ENCODE measurements at places on chromosomes 7 and 10. TPM values are rescaled to one million over a fixed set of nuclear protein-coding genes. Genes with fewer than 3 reads are reported as not detected.

Gene AGR3
- not detected for total RNA-seq

Gene CHST15
- 75.1 TPM for total RNA-seq

Gene FAM237B
- not detected for total RNA-seq

Gene RNF133
- 3.1 TPM for total RNA-seq

Gene COBL
- total RNA-seq, result 14.6 TPM

Gene TDRD1
- total RNA-seq, result 0.22 TPM

Gene IFIT1B
- not detected for total RNA-seq

Gene SCART1
- total RNA-seq, result 3.1 TPM

Gene PTN
- 6.1 TPM for total RNA-seq

Gene PDK4
- 37.9 TPM for total RNA-seq

GRCh38 chr7:90655566-90655965, 59.4 kb downstream of the CDK14 start:
- peaks cover 1% of the 10 kb centered on the region for H3K4me1 ChIP-seq
- no peak overlapping the region for H3K4me3 ChIP-seq
- H3K36me3 ChIP-seq, result no peaks in the 10 kb centered on the region
- no peak overlapping the region for H3K27ac ChIP-seq
- no peak for DNase-seq

- H3K36me3 ChIP-seq, result no peaks in the 10 kb centered on the region
- no peak overlapping the region for H3K27ac ChIP-seq
- H3K27me3 ChIP-seq, result no peaks in the 10 kb centered on the region
These were observed 68.3 kb downstream of the HIPK2 start for GRCh38 chr7:139709485-139709884.

GRCh38 chr10:98255146-98255877, 12.7 kb downstream of the LOXL4 start:
- peak overlapping the region; percentile 54 for H3K27ac ChIP-seq
- H3K4me1 ChIP-seq, result peaks cover 27% of the 10 kb centered on the region
- H3K4me3 ChIP-seq, result no peak overlapping the region

GRCh38 chr10:24432478-24433416, 223.8 kb downstream of the KIAA1217 start:
- H3K4me3 ChIP-seq, result no peak overlapping the region
- H3K4me1 ChIP-seq, result peaks cover 12% of the 10 kb centered on the region
- no peaks in the 10 kb centered on the region for H3K27me3 ChIP-seq
- H3K27ac ChIP-seq, result peak overlapping the region; percentile 72

- no peaks in the 10 kb centered on the region for H3K4me1 ChIP-seq
- no peaks in the 10 kb centered on the region for H3K36me3 ChIP-seq
- no peak overlapping the region for H3K27ac ChIP-seq
These were observed 4.4 kb downstream of the RASGEF1A start for GRCh38 chr10:43262397-43262901.

- no peak for DNase-seq
- no peak overlapping the region for H3K4me3 ChIP-seq
- H3K4me1 ChIP-seq, result peaks cover 44% of the 10 kb centered on the region
- no peaks in the 10 kb centered on the region for H3K27me3 ChIP-seq
- H3K36me3 ChIP-seq, result peaks cover 1% of the 10 kb centered on the region
These were observed 23.7 kb downstream of the ZNF775 start for GRCh38 chr7:150402671-150403321.

DNA sequence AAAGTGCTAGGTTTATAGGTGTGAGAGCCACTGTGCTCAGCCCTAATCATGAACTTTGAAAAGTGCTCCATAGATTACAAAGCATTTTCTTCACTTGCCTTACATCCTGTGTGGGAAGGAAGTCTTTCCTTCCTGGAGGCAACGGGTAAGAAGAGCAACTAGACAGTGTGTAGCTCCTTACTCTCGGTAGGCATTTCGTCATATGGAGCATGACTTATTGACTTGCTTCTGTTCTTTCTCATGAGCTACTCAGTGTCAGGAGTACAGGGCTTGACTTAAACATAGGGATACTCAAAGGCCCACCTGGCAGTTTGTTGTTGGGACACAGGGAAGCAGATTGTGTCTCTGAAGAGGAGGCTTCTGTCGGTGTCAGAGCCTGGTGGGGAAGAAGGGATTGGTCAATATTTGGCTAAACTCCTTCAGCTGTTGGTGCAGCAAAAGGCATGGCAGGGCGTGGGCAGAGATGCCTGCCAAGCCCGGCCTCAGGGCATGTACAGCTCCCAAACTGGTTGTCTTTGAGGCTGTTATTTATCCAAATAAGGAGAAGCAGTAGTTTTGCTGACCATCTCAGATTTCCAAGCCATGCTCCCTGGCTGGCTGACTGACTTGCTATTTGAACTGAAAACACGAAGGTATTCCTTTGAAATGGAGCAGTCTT, 248.9 kb downstream of the KIAA1217 start:
- no peak overlapping the region for H3K4me3 ChIP-seq
- no peaks in the 10 kb centered on the region for H3K36me3 ChIP-seq
- H3K27me3 ChIP-seq, result no peaks in the 10 kb centered on the region

- H3K36me3 ChIP-seq, result no peaks in the 10 kb centered on the region
- peaks cover 26% of the 10 kb centered on the region for H3K4me1 ChIP-seq
- H3K27me3 ChIP-seq, result no peaks in the 10 kb centered on the region
- no peak for DNase-seq
These were observed 46.4 kb upstream of the RPA3 start for GRCh38 chr7:7764520-7765396.

- no peak overlapping the region for H3K27ac ChIP-seq
- no peaks in the 10 kb centered on the region for H3K36me3 ChIP-seq
- DNase-seq, result no peak
- H3K4me3 ChIP-seq, result no peak overlapping the region
These were observed 20.2 kb downstream of the SDK1 start for GRCh38 chr7:3321206-3321605.

- no peaks in the 10 kb centered on the region for H3K4me1 ChIP-seq
- H3K27me3 ChIP-seq, result no peaks in the 10 kb centered on the region
- no peak overlapping the region for H3K27ac ChIP-seq
- no peak for DNase-seq
- H3K36me3 ChIP-seq, result no peaks in the 10 kb centered on the region
These were observed 19.1 kb upstream of the SVOPL start for GRCh38 chr7:138720286-138720685.

GRCh38 chr10:70673043-70673928, 980 bp downstream of the ADAMTS14 start:
- no peak overlapping the region for H3K27ac ChIP-seq
- H3K36me3 ChIP-seq, result no peaks in the 10 kb centered on the region
- DNase-seq, result no peak
- no peak overlapping the region for H3K4me3 ChIP-seq
- H3K4me1 ChIP-seq, result peaks cover 5% of the 10 kb centered on the region
- H3K27me3 ChIP-seq, result no peaks in the 10 kb centered on the region

GRCh38 chr10:99984211-99985034, 25.3 kb downstream of the DNMBP start:
- H3K27me3 ChIP-seq, result no peaks in the 10 kb centered on the region
- no peaks in the 10 kb centered on the region for H3K36me3 ChIP-seq
- H3K4me1 ChIP-seq, result peaks cover 28% of the 10 kb centered on the region
- DNase-seq, result no peak

- no peak for DNase-seq
- peaks cover 18% of the 10 kb centered on the region for H3K4me1 ChIP-seq
- H3K4me3 ChIP-seq, result no peak overlapping the region
- no peaks in the 10 kb centered on the region for H3K36me3 ChIP-seq
These were observed 203.9 kb upstream of the NEBL start for GRCh38 chr10:21100871-21101514.

DNA sequence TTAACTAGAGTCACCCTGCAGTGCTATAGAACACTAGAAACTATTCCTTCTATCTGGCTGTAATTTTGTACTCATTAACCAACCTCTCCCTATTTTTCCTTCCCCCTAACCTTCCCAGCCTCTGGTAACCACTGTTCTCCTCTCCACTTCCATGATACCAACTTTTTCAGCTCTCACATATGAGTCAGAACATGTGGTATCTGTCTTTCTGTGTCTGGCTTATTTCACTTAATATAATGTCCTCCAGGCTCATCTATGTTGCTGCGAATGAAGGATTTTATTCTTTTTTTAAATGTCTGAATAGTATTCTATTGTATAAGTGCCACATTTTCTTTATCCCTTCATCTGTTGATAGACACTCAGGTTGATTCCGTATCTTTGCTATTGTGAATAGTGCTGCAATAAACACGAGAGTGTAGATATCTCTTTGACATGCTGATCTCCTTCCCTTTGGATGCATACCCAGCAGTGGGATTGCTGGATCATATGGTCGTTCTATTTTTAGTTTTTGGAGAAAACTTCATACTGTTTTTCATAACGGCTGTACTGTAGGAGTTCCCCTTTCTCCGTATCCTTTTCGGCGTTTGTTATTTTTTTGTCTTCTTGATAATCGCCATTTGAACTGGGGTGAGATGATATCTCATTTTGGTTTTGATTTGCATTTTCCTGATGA, 101.4 kb downstream of the FAM107B start:
- no peak overlapping the region for H3K27ac ChIP-seq
- H3K27me3 ChIP-seq, result no peaks in the 10 kb centered on the region
- H3K4me1 ChIP-seq, result no peaks in the 10 kb centered on the region
- H3K4me3 ChIP-seq, result no peak overlapping the region

GRCh38 chr10:1661416-1661815, 75.9 kb downstream of the ADARB2 start:
- no peak overlapping the region for H3K4me3 ChIP-seq
- H3K27ac ChIP-seq, result no peak overlapping the region
- DNase-seq, result no peak
- H3K36me3 ChIP-seq, result no peaks in the 10 kb centered on the region

- no peaks in the 10 kb centered on the region for H3K27me3 ChIP-seq
- H3K4me1 ChIP-seq, result no peaks in the 10 kb centered on the region
- H3K4me3 ChIP-seq, result no peak overlapping the region
- no peak for DNase-seq
- H3K27ac ChIP-seq, result no peak overlapping the region
These were observed 25.3 kb downstream of the EN2 start for GRCh38 chr7:155483245-155483644.

DNA sequence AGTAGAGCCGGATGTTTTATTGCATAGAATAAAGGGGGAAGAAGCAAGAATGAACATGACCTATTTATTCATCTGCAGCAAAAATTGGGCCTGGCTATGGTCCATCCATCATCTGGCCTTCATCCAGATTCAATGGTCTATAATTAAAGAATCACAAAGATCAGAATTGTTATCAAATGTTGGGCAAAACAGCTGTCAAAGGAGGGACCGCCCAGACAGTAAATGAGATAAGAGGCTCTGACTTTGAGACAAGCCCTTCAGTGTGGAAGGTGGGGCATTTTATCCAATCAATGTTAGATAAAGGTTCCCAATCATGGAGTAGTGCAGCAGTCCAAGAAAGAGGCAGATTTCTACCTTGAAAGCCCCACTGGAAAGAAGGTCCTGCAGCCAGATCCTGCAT, 153.5 kb downstream of the PARD3 start:
- no peaks in the 10 kb centered on the region for H3K36me3 ChIP-seq
- H3K4me3 ChIP-seq, result no peak overlapping the region
- no peak overlapping the region for H3K27ac ChIP-seq
- no peak for DNase-seq
- H3K27me3 ChIP-seq, result no peaks in the 10 kb centered on the region

DNA sequence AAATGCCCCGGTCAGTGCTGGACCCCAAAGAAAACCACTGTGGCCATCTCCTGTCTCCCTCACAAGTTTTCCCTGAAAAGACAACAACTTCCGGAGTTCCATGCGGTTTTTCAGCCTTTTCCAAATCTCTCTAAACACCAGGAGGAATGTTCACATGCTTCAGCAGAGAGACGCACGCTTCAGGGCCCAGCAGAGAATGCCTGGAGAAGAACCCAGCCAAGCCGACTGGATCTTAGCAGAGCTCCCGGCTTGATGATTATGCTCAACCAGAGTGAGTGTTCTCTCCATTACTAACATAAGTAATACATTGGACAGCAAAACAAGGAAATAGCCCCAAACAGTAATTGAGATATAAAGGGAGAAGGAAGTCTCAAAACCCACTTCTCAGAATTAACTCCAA, 17.9 kb downstream of the PRKCQ start:
- H3K4me3 ChIP-seq, result no peak overlapping the region
- no peaks in the 10 kb centered on the region for H3K27me3 ChIP-seq
- peak overlapping the region; percentile 94 for H3K27ac ChIP-seq

- no peak for DNase-seq
- no peaks in the 10 kb centered on the region for H3K27me3 ChIP-seq
These were observed 503.6 kb upstream of the MGMT start for GRCh38 chr10:128963211-128964099.

- no peaks in the 10 kb centered on the region for H3K36me3 ChIP-seq
- H3K4me3 ChIP-seq, result no peak overlapping the region
- H3K27ac ChIP-seq, result no peak overlapping the region
- no peaks in the 10 kb centered on the region for H3K27me3 ChIP-seq
These were observed 89.0 kb upstream of the PIP4K2A start for GRCh38 chr10:22803261-22803885.

GRCh38 chr10:21514818-21515351, 10.6 kb downstream of the SKIDA1 start:
- H3K27me3 ChIP-seq, result no peaks in the 10 kb centered on the region
- peak overlapping the region; percentile 83 for H3K27ac ChIP-seq
- H3K4me1 ChIP-seq, result no peaks in the 10 kb centered on the region
- H3K4me3 ChIP-seq, result no peak overlapping the region

GRCh38 chr7:55044791-55045190, 26.0 kb downstream of the EGFR start:
- H3K4me1 ChIP-seq, result peaks cover 33% of the 10 kb centered on the region
- H3K36me3 ChIP-seq, result no peaks in the 10 kb centered on the region
- H3K27me3 ChIP-seq, result no peaks in the 10 kb centered on the region

DNA sequence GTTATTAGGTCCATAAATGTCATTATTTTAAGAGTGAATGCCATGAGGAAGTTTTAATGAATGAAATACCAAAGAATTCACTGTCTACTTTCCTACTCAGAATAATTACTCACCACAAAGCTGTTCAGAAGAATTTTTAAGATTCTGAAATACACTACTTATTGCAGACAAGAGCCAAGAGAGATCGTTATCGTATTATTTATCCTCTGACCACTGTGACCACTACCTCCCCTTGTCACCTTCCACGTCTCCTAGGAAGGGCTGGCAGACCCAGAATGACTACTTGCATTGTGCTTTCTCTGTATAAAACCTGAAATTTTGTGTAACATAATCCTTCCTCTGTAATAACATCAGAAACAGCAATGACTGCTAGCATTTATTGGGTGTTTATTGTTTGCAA, 81.9 kb downstream of the ABCB5 start:
- no peak for DNase-seq
- H3K4me3 ChIP-seq, result no peak overlapping the region
- H3K4me1 ChIP-seq, result no peaks in the 10 kb centered on the region
- H3K27ac ChIP-seq, result no peak overlapping the region
- no peaks in the 10 kb centered on the region for H3K27me3 ChIP-seq
- no peaks in the 10 kb centered on the region for H3K36me3 ChIP-seq

GRCh38 chr7:27157702-27158431, 1.4 kb upstream of the HOXA7 start:
- no peak overlapping the region for H3K4me3 ChIP-seq
- DNase-seq, result no peak
- H3K4me1 ChIP-seq, result peaks cover 18% of the 10 kb centered on the region
- H3K36me3 ChIP-seq, result no peaks in the 10 kb centered on the region
- H3K27me3 ChIP-seq, result peaks cover 69% of the 10 kb centered on the region

GRCh38 chr10:44161184-44161583, 223.7 kb downstream of the CXCL12 start:
- H3K27ac ChIP-seq, result no peak overlapping the region
- H3K36me3 ChIP-seq, result no peaks in the 10 kb centered on the region
- no peak for DNase-seq
- H3K4me3 ChIP-seq, result no peak overlapping the region
- H3K27me3 ChIP-seq, result no peaks in the 10 kb centered on the region
- H3K4me1 ChIP-seq, result no peaks in the 10 kb centered on the region

Data from thyroid gland (tissue), 4 donors.